ENCODE measurements at places on chromosomes 7 and 10. TPM values are rescaled to one million over a fixed set of nuclear protein-coding genes. Genes with fewer than 3 reads are reported as not detected.

Gene HKDC1
- 14.0 TPM for polyA plus RNA-seq

Gene INHBA
- 4.0 TPM for polyA plus RNA-seq

Gene MRPS24
- polyA plus RNA-seq: 94.4 TPM

Gene PODXL
- 692 TPM for polyA plus RNA-seq

DNA sequence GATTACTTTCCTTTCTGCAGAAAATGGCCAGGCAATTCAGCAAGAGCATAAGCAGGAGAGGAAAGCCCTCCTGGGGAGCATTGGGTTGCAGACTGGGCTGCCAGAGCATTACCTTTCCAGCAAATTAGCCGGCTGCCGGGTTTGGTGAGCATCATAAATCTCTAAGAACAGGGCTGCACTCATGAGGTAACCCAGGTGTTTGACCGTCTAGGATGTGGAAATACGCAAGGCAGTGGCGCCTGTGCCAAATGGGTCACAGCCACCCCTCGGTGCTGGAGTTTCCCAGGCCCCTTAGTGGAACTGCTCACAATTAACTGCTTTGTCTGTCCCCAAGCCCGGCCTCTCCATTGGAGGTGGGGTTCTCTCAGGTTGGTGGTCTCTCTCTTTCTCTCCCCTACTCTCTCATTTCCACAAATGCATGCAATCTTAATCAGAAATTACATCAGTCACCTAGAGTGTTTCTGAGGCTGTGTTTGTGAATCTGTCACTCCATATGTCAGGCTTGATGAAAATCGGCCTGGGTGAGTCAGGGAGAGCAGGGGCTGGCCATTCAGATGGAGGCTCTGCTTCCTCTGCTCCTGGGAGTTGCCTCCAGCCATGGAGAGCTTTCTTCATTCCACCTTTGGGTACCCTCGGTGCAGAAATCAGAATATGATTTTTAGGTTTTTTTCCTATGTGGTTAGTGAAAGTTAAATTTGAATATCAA, 26.7 kb downstream of the PTN start:
- DNase-seq: no peak

DNA sequence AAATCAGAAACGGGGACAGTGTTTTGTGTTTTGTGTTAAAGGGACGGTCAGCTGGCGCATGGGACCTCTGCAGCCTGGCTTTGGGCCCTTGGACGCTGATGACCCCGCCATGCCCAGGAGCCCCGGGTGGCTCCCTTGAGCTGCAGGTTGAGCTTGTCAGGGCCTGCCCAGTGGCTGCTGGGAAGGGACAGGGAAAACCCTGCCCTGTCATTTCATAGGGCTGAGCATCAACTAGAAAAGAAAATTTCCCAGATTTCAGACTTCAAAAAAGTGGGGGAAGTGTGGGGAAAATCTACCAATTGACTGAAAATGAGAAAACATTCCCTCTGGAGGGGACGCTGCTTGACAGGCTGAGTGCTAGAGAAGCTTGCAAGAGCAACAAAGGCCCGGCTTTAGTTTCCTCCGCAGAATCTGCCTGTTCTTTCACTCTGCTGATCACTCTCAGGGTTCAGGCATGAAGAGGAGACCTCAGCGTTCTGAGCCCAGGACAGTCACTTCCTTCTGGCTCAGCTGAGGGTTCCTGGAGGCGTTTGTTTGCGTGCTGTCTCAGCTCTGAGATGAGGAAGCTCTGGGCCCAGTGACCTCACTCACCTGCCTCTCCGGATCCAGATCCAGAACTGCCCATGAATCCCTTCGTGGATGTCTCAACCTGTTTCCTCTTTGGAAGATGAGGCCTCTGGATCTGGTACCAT, 18.6 kb upstream of the DNAJB6 start:
- DNase-seq: no peak

DNA sequence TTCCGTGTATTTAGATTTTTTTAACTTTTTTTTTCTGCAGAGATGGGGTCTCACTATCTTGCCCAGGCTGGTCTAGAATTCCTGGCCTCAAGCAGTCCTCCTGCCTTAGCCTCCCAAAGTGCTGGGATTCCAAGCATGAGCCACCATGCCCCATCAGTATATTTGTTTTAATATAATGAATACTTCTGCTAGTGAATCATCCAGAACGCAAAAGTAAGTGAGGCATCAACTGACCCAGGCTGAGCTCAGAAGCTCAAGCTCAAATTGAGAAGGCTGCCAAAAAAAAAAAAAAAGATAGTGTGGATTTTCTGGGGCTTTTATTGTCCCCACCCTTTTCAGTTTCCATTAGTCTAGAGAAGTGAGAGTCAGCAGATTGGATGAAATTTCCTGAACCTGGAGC, 39.0 kb upstream of the TECTB start:
- DNase-seq: no peak

DNA sequence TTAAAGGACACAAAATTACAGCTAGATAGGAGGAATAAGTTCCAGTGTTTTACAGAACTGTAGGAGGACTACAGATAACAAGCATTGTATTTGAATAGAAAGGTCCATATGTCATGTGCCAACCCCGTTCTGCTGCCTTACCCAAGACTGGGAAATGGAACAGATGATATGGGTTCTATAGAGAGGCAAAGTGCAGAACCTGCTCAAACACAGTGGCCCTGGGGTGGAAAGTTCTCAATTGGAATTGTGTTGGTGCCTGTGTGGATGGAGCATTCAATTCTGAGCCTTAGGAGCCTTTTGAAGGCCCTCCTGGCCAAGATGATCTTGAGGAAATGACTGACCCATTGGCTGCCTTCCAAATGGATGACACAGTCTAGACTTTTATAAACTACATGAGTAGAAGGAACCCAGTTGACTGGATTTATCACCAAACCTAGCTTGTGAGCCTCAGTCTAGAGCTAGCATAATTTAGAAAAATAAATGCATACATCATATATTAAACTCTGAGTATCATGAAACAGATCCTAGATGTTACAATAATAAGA, 4.1 kb upstream of the PRSS1 start:
- DNase-seq: no peak

- DNase-seq: no peak
Measured at GRCh38 chr7:130490888-130491804, 739 bp upstream of the MEST start.

GRCh38 chr7:150990416-150991186, at the start of gene NOS3:
Gene NOS3 (plus strand): TSS chr7:150991017. CDS start chr7:150993804, 2,787 bp downstream.
- DNase-seq: no peak

GRCh38 chr10:96651998-96652431, 65.2 kb upstream of the TM9SF3 start:
- DNase-seq: no peak

DNA sequence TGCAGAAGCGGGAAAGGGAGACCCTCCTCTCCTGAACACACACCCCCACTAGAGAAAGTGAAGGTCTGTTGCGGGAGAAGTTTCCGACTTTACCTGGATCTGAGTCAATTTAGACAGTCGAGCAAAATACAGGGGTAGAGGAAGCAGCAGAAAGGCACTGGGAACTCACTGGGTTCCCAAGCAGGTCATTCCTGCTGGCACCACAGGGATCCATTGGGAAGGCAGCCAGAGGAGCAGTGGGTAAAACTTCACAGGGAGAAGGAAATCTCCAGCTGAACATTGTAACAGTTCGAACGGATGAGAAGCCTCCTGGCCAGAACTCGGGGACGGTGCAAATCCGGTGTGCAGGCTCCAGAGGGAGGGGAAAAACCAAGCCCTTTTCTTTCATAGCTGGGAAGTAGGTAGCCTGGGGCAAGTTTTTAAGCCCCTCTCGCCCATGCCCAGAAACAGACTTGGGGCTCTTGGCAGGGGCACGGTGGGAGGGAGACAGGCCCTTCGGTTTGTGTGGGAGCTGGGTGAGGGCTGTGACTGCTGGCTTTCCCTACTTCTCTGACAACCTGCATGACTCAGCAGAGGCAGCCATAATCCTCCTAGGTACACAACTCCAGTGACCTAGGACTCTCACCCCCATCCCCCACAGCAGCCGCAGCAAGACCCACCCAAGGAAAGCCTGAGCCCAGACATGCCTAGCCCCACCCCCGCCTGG, 51.9 kb downstream of the DDC start:
- no peak for DNase-seq

Data from left renal cortex interstitium (tissue), 4 donors.